ENCODE measurements at places on chromosomes 6 and 20. TPM values are rescaled to one million over a fixed set of nuclear protein-coding genes. Genes with fewer than 3 reads are reported as not detected.

The RBPJL gene
- not detected for total RNA-seq

The CGA gene
- total RNA-seq: not detected

DNA sequence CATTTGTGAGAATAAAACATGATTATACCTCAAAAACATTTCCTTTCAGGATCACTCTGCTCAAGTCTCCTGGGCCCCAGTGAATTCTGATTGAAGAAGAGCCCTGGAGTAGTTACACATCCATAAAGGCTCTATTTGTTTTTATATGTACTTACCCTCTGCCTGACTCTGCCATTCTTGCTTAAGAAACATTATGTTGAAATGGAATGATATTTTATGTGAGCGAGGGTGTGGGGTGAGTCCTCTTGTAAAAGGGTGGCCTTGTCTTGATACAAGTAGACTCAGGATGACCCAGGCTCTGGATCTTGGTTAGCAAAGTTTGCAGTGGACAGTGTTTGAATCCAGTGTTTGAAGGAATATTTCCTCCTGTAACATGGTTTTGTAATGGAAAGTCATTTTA lies 215.4 kb upstream of the PREP start:
- no peak for DNase-seq

The SYCP2 gene
- 3.5 TPM for total RNA-seq

The HLA-DRB5 gene
- 279 TPM for total RNA-seq

DNA sequence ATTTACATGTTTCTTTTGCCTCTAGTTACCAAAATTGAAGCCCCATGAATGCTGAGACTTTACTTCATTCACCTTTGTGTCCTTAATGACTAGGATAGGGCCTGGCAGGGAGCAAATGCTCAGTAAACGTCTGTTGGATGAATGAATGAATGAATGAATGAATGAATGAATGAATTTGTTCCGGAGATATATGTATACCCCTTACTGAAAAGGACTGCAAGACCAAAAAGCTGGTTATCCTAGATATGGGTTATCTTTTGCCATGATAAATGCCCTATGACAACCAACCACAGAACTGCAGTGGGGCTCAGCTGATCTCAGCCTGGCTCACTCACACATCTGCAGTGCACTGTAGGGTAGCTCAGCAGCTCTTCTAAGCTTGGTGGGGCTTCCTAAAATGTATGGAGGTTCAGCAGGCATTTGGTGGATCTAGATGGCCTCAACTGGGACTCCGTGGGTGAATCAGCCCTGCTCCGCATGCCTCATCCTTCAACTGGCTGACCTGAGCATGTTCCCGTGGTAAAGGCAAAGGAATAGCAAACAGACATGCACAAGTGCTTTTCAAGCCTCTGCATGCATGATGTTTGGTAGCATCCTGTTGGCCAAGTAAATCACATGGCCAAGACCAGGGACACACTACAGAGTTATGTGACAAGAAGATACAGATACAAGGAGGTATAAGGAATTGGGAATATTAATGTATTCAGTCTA lies 378.7 kb upstream of the SOX4 start:
- no peak for DNase-seq

DNA sequence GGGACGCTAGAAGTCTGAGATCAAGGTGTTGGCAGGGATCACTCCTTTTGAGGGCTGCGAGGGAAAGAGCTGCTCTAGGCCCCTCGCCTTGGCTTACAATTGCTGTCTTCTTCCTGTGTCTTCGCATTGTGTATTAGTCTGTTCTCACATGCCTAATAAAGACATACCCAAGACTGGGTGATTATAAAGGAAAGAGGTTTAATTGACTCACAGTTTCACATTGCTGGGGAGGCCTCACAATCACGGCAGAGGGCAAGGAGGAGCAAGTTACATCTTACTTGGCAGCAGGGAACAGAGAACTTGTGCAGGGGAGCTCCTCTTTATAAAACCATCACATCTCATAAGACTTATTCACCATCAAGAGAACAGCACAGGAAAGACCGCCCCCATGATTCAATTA lies 102.5 kb upstream of the ASF1A start:
- DNase-seq: no peak

The NRSN1 gene
- not detected for total RNA-seq

The UNC93A gene
- not detected for total RNA-seq

The MYBL2 gene
- 1.7 TPM for total RNA-seq

The ASIP gene
- not detected for total RNA-seq

- no peak for DNase-seq
Observed at GRCh38 chr6:31058128-31058894, 48.0 kb downstream of the MUC22 start.

DNA sequence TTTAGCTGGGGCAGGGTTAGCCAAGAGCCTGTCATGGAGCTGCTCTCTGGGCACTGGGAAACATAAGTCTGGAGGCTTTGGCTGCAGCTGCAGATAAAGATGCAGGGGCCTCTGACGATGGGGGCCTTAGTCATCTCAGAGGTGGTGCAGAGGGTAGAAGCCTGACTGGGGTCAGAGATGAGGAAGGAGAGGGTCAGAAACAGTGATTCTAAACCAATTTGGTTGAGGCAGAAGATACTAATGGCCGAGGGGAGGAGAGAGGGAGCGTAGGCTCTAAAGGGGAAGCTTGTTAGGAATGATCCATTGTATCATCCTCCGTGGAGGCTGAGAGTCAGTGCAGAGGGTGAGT lies 33.8 kb downstream of the PLEKHG1 start:
- no peak for DNase-seq

- peak; percentile 89 for DNase-seq
Observed at GRCh38 chr6:44219053-44219814, 2.5 kb downstream of the MYMX start.

GRCh38 chr6:120671519-120671918 lies 662.8 kb downstream of the TBC1D32 start:
- no peak for DNase-seq

The PCSK2 gene
- 38.8 TPM for total RNA-seq

The PGC gene
- 947 TPM for total RNA-seq
